ENCODE measurements at places on chromosomes 7 and 10.

DNA sequence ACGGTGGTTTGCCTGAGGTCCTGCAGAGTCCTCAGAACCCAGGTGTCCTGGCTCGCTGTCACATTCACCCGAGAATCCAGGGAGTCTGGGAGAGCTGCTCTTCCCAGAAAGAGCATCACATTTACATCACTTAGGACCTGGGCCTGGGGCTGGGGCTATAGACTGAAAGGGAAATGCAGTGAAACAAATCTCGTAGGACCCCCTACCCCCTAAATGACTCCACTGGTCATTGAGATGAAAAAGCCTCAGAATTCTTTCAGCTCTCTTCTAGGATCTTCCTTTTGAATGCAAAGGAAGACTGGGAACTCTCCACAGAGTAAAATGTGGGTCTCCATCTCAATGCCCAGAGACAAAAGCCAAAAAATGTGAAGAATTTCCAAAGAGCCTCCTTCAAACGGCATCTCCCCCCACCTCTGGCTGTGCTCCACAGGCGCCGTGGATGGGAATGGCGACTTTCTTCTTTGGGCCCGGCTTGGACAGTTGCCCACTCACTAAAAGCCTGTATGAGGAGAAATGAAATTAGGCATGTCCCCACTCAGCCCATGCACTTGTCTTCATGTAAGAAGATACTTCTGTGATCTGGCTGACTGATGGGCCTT, 49.0 kb upstream of the PODXL start:
- DNase-seq: no peak

DNA sequence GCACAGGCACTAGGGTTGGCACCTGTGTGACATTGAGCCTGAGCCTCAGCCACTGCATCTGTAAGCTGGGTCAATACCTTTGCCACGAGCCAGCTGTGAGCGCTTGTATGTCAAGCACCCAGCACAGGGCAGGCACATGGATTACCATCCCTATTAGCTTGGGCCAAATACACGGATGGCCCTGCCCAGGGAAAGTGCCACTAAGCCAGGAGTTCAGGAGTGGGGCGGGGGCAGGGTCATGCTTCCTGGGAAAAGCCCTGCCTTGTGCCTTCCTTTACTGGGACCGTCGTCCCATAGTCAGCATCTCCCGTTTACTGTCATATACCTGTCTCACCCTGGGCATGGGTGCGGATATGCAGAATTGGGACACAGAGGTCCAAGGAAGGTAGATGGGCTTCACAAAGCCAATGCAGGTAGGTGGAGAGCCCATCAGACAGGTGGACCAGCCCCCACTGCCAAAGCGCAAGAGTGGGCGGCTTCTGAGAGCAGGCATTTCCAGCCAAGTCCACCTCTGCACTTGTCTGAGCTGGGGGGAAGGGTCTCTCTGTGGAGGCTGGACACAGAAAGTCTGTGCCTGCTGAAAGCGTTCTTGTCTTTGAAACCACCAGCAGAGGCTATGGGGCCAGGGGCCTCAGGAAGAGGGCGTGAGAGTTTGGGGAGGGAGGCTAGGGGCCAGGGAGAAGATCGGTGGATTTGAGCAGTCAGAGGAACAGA, 72.6 kb downstream of the VWA2 start:
- DNase-seq: no peak

- DNase-seq: no peak
These were observed 101.2 kb upstream of the ZNF716 start for GRCh38 chr7:57348646-57349269.

DNA sequence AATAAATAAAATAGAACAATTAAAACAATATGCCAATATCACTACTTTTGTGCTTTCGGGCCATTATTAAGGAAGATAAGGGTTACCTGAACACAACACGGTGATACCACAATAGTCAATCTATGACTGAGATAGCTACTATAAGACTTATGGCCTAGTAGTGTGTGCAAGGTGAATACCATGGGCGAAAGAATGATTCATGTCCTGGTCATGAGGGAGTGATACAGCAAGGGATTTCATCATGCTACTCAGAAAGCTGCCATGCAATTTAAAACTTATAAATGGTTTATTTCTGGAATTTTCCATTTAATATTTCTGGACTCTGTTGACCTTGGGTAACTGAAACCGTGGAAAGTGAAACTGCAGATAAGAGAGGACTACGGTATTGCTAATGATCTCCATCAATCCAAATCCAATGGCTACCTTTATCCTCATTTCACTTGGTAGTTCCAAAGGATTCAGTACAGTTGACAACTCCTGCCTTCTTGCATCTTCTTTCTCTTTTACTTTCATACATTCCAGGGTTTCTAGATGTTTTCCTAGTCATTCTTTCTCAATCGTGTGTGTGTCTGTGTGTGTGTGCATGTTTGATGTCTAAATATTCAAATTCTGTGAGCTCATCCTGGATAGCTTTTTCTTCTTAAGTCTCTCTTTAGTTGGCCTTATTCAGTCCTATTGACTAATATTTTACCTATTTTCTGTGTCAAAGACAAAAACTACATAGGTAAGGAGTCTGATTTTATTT, 100.5 kb upstream of the MAGI2 start:
- DNase-seq: no peak

DNA sequence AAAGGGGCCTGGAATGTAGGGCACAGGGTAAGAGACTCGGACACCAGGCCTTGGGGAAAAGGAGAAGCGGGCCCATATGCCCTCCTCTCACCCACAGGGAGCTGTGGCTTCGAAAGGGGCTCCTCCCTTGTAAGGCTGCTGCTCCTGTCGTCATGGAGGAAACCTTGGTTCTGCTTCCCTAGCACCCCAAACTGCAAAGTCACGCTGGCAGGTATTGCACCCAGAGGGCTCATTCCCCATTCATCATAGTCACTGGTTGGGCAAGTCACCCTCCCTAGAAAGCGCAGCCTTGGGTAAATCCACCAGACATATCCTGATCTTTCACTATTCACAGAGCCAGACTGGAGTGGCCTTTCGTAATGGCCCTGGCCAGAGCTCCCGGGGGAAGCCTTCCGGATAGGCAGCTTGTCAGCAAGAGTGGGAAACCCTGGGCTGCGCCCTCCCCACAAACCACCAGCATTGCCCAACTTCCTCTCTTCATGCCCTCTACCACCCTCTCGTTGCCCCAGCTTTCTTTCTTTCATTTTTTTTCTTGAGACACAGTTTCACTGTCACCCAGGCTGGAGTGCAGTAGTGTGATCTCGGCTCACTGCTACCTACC, 121.0 kb downstream of the HIP1 start:
- peak; percentile 54 for DNase-seq

- no peak for DNase-seq
These were observed 17.8 kb downstream of the LRRTM3 start for GRCh38 chr10:66943590-66943989.

- DNase-seq: no peak
These were observed 40.7 kb downstream of the KMT2C start for GRCh38 chr7:152395112-152395511.

DNA sequence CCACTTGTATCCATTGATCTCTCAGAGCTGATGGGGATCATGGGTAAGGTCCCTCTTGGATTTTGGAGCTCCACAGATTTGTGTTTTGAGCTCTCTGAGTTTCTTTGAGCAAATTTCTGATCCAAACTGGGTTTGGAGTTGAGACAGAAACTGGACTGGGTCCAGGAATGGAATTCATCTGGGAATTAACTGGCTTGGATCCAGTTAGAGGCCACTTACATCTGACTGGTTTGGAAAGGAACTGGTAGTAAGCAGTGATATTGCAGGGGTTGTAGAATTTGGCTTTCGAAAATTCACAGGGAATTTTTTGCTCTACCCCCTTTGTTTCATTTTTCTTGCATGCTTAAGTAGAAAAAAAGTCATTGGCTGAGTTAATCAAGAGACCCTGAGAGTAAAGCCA, 245.6 kb downstream of the SEMA3D start:
- no peak for DNase-seq

DNA sequence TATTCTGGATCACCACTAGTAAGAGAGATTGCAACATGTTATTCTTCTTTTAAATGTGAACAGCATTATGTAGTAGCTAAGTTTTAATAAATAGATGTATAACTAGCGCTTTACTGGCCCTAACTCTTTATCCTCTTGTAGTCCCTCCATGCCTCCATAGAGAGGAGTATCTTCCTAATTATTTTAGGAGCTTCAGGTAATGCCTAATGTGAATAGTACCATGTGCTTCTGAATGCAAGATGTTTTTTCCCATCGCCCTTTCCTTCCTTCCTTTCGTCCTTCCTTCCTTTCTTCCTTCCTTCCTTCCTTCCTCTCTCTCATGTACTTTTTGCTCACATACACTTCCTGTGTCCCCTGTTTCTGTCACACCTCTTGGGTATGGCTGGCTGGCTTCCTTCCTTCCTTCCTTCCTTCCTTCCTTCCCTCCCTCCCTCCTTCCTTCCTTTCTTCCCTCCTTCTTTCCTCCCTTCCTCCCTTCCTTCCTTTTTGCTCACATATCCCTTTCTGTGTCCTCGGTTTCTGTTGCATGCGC, 290.7 kb downstream of the HDAC9 start:
- no peak for DNase-seq

DNA sequence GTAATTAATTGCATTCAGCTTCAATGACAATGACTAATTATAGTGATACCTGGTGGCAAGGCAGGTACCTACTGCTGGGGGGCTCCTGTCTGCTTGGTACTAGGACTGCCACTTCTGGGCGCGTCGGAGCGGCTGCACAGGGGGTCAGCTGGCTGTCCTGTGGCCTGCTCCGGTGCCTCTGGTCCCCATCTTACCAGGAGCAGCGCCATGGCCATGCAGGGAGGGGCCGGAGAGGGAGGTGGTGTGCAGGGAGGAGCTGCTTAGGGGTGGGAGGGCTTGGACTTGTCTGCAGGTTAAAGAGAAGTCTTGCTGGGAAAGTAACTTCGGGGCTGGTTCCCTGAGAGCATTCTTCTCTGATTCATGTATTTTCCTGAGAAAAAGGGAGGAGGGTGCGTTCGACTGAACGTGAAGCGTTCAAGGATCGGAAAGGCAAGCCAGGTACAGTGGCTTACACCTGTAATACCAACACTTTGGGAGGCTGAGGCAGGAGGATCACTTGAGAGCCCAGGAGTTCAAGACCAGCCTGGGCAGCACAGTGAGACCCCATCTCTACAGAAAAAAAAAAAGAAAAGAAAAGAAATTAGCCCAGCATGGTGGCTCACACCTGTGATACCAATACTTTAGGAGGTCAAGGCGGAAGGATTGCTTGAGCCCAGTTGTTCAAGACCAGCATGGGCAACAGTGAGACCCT, 15.4 kb downstream of the CUX1 start:
- DNase-seq: no peak

GRCh38 chr10:62860946-62861345, 44.8 kb upstream of the EGR2 start:
- no peak for DNase-seq

DNA sequence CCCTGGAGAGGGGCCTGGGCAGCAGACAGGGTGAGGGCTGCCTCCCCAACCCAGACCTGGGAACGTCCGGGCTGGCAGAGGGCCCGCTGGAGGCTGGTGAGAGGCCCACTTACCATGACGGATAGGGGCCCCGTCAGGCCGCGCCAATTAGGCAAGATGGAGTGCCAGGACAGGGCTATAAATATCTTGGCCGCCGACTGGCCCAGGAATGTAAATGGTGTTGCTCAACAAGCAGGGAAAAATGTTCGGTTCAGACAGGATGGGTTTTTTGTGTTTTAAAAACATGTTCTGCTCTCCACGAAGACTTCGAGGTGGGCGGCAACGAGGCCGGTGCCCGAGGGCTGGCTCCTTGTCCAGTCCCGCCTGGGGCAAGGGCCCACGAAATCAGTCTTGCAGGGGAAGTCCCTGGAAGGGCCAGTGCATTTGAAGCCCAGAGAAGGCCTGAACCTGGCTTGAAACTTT, 35.8 kb upstream of the ELN start:
- no peak for DNase-seq

- DNase-seq: no peak
These were observed 580.2 kb downstream of the SUGCT start for GRCh38 chr7:40715053-40715430.

GRCh38 chr10:58888957-58889356, 287.5 kb upstream of the PHYHIPL start:
- DNase-seq: no peak

GRCh38 chr7:101237206-101238067, at the start of gene CLDN15:
CLDN15 (minus strand) TSS chr7:101237802; CDS start chr7:101237581, 221 bp downstream.
- DNase-seq: no peak

- DNase-seq: no peak
These were observed 98.9 kb downstream of the HIP1 start for GRCh38 chr7:75639886-75640190.

DNA sequence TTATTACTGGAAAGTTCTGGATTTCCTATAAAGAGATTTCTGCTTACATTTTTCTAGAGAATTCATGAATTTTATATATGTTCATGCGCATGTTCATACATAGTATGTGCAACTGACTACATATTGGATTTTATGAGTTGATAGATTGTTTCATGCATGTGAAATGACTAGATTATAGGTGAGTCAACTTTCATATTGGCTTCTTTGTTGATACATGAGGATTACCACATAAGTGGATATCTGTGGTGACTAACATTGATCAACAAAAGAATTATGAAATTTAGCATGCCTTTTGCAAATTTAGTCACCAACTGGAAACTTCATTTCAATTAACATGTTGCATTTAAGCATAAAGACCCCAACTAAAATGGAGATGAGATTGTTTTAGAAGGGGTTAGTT, 99.0 kb downstream of the GNAT3 start:
- no peak for DNase-seq

DNA sequence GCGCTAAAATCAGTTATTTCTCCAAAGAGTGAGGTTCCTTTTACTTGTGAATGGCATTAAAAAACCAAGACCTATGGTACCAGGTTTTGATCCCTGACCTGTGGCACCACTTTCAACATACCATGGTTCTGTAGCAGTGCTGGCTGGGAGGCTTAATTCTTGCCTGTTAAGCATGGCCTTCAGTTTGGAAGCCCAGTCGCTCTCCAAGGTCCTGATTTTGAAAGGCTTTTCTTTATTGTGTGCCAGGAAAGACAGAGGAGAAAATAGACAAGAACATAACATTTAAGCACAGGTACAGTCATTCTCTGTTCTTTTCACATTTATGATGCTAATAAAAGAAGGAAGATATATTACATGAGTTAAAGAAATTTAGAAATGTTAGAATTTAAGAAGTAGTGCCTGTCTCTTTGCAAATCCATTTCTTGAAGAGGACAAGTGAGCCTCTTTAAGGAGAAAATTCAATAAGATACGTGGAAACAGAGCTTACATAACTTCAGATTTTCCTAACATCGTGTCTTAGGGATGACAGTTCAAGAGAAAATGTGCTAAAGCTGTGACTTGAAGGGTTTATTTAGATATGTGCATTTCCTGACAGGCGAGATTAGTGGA, 357.6 kb downstream of the DPP6 start:
- no peak for DNase-seq

- DNase-seq: no peak
These were observed 252.7 kb downstream of the PRPF18 start for GRCh38 chr10:13839430-13839990.

- DNase-seq: no peak
These were observed 20.6 kb downstream of the AZGP1 start for GRCh38 chr7:99955247-99955646.

DNA sequence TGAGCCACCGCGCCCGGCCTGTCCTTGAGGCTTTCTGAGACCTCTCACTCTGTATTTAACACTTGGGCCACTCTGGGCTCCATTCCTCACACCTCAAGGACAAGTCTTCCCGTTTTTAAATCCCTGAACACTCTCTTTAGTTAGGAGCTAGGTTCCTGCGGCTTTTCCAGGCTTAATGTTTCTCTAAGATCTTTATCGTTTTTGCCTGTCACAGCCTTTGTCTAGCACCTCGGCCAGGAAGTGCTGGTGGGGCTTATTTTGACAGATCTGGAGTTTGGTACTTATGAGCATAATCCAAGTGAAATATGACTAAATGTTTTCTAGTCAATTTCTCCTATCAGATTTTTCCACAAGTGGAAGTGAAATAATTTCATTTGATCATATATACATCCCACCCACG, 186.6 kb downstream of the DPY19L1 start:
- DNase-seq: no peak

Measured in GM06990 (cell line).